T-helper 2 cell (primary cell): ENCODE measurements at places on chromosomes 6 and 20.

DNA sequence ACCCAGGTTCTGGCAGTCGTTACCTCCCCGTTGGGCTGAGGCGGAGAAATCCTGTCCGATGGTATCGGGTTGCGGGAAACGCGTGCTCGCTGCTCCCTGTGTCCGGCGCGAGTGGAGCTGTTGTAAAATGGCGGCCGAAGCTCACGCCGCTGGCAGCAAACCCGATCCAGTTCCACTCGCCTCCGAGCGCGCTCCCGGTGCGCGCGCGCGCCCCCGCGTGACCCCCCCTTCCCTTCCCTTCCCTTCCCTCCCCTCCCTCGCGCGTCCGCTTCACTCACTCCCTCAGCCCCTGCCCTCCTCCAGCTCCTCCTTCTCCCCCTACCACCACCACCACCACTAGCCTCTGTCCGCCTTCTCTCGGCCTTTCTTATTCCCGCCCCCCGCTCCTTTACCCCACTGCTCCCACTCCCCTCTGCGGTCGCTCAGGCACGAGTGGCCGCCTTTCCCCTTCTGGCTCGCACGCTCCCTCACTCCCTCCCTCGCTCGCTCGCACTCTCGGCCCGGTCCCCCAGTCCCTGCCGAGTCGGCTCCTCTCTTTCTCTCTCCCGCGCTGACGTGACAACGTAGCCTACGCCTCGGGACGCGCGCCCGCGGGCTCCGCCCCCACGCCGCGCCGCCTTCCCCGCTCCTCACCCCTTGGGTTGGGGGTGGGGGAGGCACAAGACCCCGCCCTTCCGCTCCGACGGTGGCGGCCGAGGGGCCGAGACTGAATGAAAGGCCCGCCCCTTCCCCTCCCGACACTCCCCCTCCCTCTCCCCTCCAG lies at the start of gene SYNCRIP:
SYNCRIP (minus strand) TSS at position 113 of the 763 bp plus-strand sequence. CDS start 1,447 bp downstream, outside the sequence.
- peak; percentile 97 for DNase-seq

DNA sequence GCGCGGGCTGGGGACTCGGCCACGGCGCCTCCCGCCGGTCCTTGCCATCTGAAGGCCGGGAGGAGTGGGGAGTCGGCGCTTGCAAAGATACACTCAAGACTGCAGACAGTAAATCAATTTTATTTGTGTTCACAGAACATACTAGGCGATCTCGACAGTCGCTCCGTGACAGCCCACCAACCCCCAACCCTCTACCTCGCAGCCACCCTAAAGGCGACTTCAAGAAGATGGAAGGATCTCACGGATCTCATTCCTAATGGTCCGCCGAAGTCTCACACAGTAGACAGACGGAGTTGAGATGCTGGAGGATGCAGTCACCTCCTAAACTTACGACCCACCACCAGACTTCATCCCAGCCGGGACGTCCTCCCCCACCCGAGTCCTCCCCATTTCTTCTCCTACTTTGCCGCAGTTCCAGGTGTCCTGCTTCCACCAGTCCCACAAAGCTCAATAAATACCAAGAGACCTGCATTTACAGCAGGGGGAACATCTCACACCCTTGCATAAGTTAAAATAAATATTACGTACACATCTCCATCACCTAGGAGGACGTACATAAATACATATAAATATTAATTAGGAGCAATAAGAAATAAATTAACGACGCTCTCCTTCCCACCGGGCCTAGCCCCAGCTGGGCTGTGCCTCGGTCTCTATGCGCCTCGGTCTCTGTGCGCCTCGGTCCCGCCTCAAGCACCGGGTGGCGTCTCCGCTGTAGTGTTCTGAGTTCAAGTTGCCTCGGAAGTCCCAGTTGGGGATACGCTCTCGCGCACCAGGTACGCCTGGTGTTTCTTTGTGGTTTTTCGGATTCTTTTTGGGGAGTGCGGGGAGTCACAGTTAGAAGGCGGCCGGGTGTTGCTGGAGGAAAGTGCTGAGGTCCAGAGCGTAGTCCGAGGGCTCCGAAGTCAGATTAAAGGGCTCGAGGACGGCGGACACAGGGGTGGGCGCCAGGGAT lies 889 bp upstream of the FLOT1 start:
- DNase-seq: peak; percentile 21

GRCh38 chr6:137677709-137678108 lies 183.5 kb upstream of the OLIG3 start:
- no peak for DNase-seq

GRCh38 chr6:41780551-41781365 lies at the start of gene PRICKLE4:
Gene PRICKLE4, plus strand, starts transcription at chr6:41780782. Its CDS starts 2,692 bp downstream, at chr6:41783474.
- DNase-seq: no peak

DNA sequence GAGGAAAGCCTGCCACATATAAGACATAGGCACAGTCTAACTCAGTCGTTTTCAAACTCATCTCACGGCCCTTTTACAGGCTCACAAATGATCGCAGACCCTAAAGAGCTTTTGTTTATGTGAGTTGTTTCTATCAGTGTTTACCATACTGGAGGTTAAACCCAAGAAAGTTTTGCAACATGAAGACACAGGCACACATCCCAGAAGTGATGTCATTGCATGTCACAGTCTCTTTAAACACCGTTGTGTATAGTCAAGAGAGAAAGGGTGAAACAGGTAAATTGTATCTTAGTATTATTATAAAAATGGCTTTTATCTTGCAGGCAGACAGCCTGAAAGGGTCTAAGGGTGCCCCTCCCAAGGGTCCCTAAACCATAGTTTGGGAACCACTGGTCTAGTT lies 96.7 kb downstream of the BACH2 start:
- DNase-seq: no peak

GRCh38 chr6:1901556-1901955 lies 291.8 kb downstream of the FOXC1 start:
- no peak for DNase-seq

- DNase-seq: no peak
These were observed 13.6 kb downstream of the TRAPPC3L start for GRCh38 chr6:116531675-116532570.

- DNase-seq: no peak
These were observed 52.4 kb downstream of the RNF144B start for GRCh38 chr6:18439581-18439980.

DNA sequence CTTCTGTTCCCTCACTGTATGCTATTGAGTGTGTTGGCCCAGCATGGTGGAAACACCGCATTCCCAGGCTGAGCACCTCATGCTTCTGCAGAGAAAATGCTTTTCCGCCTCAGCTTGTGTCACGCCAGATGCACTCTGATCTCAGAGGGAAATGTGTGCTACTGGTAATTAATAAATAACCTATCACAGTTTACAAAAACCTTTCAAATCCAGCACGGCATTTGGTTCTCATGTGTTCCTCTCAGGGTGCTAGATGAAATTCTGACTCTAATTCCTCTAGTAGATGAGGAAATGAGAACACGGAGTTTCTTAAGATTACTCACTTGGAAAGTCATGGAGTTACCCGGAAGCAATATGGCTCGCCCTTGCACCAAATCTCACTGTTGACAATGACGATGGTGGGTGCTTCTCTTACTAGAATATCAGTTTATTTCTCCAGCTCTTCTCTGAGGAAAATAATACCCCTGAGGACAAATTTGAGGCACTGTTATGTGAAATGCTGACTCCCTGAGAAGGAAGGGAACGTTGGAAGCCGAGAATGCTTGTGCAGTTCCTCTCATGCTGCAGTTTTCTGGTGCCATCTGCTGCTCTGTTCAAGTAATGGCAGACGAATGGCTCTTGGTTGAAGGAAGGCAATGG lies 116.6 kb downstream of the RNF144B start:
- DNase-seq: no peak

DNA sequence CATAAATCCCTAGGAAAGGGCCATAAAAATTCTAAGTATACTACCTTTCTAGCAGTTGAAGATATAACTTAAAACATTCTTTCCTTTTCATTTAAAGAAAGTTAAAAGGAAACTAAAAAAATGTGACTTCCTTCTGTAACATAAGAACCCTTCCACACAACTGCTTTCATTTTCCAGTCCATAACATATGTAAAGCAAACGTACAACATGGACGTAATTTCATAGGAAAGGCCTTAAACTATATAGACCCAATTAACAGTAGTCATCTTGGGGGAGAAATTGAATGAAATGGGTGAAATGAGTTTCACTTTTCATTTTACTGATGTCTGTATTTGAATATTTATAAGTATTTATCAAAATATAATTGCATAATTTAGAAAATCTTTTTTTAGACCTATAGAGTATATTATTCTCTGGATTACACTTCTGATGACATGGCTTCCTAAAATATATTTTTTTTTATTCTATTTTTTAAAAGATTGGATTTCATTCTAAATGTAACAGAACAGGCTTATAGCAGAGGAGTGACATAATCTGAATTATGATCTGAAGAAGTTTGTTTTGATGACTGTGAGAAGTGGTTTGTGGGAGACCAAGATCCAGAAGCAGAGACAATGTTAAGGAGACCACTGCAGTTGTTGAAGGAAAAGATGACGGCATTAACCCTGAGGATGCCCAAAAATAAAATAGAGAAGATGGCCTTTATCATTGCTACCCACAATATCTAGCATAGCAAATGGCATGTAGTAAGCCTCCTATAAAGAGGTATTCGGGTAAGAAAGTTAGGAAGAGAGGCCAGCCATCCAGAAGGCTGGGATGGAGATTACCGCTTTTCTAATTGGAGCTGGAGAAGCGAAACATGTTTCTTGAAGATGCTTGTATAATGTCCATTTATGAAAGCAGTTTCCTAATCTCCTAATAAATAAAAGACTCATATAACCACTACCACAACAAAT lies 260.4 kb downstream of the PTPRK start:
- peak; percentile 55 for DNase-seq

- no peak for DNase-seq
These were observed 120.0 kb downstream of the CEBPB start for GRCh38 chr20:50310673-50311051.

GRCh38 chr6:123986938-123987337 lies 183.3 kb downstream of the NKAIN2 start:
- DNase-seq: no peak

GRCh38 chr6:164230259-164230658 lies 815.7 kb downstream of the QKI start:
- DNase-seq: no peak

- no peak for DNase-seq
These were observed 201.3 kb downstream of the EYS start for GRCh38 chr6:65505736-65506135.

DNA sequence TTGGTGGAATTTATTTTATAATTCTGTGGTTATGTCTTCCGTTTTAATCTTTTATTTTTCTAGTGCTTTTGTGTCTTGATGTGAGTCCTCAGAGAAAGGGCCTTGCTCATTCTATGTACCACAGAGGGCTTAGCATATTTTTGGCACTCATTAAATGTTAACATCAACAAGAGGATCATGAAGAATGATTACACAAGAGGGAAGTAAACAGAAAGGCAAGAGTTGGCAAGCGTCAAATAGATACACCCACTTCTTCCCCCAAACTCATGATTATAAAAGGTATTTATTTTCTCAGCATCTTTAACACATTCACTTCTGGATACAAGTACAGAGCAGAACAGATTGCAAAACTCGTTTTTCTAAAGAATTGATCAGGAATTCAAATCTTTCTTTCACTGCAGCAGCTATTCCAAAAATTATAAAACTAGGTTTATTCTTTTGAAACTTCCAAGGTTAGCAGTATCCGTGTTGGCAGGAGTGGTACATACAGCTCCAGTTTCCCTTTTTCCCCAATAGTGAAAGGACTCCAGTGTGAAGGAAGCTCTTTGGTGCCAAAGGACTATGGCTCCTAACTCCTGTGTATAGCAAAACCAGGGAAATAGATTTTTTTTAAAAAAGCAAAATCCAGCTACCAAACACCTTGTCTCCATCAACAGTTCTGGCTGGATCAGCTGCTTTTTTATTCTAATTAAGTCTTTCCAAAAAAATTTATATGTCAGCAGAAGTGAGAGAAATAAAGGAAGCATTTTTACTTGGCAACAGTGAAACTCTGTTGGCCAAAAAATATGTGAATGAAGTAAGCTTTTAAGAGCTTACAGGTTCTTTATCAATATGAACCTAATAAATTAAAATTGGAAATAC lies 221.9 kb downstream of the ADGRG6 start:
- DNase-seq: no peak

- no peak for DNase-seq
These were observed 88.3 kb downstream of the SSR1 start for GRCh38 chr6:7224731-7225130.

DNA sequence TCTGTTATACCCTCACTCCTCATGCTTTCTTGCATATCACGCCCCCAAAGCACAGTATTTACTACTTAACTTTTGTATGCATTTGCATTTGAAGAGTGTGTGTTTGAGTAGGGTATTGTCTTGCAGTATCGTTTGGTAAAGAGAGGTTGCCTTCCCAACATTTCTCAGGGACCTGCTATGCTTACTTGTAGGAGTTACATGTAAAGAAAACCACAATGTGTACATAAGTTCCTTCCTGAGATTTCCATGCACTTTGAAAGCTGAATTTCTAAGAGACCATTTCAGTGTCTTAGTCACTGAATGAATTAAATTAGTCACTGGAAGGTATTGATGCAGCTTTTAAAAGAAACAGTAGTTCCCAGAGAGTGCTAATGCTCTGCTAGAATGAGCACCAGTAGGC lies 159.3 kb upstream of the LAMA2 start:
- no peak for DNase-seq

GRCh38 chr20:54849741-54850140 lies 374.3 kb downstream of the DOK5 start:
- no peak for DNase-seq

- DNase-seq: no peak
These were observed 26.1 kb downstream of the C6orf141 start for GRCh38 chr6:49576618-49577017.

GRCh38 chr6:39929733-39930461 lies 4.4 kb downstream of the MOCS1 start:
- no peak for DNase-seq

- no peak for DNase-seq
These were observed 4.9 kb downstream of the TOMM34 start for GRCh38 chr20:44955270-44955669.

GRCh38 chr6:446418-447366 lies 55.1 kb downstream of the IRF4 start:
- DNase-seq: peak; percentile 90

GRCh38 chr20:1858871-1859270 lies 36.3 kb upstream of the SIRPA start:
- DNase-seq: no peak
